Activated CD4-positive, CD25-positive, alpha-beta regulatory T cell treated with anti-CD3 and anti-CD28 coated beads, Interleukin-2, amount 50 U/mL, for 16 hours (primary cell): ENCODE measurements at places on chromosomes 1 and 21.

DNA sequence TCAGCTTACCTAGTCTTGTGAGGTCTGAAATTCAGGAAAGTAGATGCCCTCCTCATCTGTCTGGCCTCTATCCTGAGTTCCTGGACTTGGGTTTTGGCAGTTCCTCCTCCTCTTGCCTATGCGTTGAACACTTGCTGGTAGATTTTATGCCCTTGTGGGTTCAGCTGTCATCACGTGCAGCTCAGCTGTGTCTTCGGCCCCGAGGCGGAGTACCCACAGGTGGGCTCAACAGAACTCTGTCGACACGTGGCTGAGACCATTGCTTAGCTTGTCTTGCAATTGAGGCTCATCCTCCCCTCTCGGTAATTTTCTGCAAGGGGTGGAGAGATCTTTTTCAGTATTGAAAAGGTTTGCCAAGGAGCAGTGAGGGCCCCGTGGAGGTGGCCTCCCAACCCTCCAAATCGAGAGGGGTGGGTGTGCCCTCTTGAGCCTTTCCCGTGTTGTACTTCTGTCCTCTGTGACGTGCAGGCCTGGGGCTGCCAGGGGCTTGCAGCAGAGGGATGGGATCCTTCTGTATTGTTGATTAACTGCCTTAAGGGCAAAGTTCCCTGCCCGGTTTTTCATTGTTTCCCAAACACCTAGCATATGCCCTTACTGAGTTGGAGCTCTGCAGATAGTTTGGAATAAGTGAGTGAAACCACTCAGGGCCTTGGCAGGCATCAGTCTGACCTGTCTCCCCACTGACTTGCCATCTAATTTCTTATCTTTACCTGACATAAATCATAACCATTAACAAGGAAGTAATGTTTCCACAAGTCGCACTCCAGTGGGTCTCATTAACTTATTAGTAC, 2.9 kb downstream of the CENPS start:
- no peak for DNase-seq

DNA sequence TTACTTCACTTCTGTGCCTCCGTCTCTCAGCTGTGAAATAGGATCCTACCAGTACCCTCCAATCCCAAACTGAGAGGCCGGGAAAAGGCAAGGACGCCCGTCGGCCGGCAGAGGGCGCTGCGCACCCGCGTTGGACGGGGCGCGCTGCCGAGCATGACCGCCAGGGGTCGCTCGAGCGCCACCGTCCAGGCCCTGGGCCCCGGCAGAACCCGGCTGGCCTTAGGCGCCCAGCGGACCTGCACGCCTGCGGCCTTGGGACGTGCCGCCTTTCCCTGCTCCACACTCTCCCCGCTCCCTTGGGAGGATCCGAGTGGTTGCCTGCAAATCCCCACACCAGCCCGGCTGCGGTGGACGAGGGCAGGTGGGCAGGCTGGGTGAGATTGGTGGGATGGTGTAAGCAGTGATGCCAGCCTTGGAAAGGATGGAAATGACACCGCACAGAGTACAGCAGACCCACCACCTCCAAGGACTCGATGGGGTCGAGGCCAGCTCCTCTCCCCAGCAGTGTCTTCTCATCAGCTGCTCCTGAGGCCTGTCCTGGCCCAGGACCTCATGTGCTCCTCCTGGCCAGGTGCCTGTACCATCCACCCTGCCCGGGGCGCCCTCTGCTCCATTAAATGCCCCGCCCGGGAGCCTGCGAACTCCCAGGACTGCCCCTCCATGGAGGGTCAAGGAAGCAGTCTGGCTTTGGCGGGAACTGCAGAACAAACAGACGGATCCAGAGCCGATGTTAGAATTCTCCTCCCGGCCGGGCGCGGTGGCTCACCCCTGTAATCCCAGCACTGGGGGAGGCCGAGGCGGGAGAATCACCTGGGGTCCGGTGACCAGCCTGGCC, 47.4 kb upstream of the LBR start:
- peak; percentile 53 for DNase-seq

- no peak for DNase-seq
Measured at GRCh38 chr1:208161005-208161404, 83.2 kb downstream of the PLXNA2 start.

DNA sequence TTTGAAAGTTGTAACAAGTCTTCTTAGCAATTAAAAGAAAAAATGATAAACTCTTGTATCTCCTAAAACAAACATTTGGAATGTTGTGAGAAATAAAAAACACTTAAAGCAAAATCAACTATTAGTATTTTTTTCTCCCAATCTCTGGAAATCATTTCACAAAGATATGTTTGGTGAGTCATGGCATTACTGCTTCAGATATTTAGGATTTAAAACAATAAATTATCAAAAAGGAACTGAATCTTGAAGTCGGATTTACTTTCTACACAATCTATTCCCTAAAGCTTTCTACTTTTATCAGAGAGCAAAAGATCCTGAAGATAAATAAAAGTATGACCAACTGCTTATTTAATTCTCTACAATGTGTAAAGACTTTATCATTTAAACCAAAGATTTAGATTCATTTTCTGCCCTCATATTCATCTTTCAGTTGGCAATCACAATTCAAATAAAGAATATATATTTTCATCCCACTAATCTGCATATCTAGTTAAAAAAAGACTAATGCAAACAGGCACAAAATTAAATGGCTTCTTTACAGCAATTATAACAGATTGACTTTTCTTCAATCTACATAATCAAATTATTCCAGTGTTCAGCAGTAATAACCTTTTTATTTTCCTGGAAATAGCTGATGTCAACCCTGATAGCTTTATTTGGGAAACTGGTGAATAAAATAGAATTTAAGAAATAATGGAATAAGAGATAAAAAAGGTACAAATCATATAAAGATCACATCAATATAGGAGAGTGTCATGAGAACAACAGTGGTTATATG, 230.0 kb downstream of the COP1 start:
- no peak for DNase-seq

GRCh38 chr1:44557778-44558177, 116.5 kb downstream of the TMEM53 start:
- no peak for DNase-seq

GRCh38 chr1:186518395-186518794, 57.5 kb upstream of the PDC start:
- no peak for DNase-seq

DNA sequence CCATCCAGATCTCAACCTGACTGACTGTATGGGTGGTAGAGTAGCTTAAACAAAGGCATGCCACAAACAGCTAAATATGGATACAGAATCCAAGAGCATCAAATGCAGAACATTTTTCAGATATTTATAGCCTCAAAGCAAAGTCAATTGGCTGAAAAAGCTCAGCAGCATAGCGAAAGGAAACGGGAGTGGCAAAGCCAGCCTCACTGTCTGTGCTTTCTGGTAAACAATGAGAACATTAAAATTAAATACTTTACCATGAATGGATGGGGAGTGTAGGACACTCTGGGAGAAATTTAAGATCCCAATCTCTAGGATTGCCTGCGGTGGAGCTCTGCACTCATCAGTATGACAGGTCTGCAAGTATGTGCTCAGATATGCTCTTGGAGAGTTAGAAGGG, 4.4 kb downstream of the RASAL2 start:
- DNase-seq, result no peak

DNA sequence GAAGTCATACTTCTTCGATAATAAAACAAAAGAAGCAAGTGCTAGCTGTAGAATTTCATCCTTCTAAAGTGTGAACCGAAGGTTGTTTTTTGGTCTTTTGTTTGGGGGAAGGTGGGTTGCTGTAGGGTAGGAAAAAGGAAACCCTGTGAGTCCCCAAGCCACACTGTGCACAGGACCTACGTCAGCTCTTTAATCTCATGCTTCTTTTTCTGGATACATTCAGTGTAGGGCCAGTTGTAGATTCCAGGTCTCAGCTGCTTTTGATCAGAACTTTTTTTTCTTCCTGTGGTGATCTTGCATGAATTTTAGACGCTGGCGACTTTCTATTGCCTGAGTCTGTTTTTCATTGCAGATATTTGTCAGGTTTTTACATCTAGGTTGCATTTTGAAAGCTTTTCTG, 40.2 kb downstream of the BCL9 start:
- DNase-seq, result no peak

GRCh38 chr1:170168265-170168664, 22.5 kb downstream of the NTMT2 start:
- DNase-seq, result no peak

GRCh38 chr21:32732544-32732943, 4.7 kb upstream of the SYNJ1 start:
- no peak for DNase-seq

DNA sequence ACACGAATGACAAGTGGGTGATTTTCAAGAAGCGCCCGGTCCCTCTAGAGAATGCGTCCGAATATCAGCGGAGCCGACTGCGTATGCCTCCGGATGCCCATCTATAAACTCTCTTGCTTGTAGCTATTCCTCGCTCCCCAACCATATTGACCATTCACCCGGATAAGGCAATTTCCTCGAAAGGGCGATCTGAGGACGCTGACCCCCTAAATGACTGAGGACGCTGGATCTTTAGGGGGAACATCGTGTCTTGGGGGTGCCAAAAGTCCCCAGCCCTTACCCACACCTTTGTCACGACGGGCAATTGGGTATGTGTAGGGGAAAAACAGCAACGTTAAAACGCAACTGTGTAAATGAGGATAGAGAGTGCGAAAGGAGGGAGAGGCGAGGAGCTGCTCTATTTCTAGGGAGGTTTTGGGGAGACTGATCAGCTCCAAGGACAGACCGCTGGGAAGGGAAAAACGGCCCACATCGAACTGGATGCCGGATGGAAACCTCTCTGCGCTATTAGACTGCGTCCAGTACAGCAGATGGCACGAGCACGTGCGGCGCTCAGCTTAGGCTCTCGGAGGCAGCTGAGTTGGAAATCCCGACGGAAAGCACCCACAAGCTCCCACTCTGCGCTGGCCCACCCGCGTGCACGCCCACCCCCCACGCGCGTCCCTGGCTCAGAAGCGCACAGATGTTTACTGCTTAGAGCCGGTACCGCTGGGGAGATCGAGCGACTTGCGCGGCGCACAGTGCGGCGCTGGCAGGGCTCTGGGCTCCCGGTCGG, 2.9 kb upstream of the PRRX1 start:
- no peak for DNase-seq

DNA sequence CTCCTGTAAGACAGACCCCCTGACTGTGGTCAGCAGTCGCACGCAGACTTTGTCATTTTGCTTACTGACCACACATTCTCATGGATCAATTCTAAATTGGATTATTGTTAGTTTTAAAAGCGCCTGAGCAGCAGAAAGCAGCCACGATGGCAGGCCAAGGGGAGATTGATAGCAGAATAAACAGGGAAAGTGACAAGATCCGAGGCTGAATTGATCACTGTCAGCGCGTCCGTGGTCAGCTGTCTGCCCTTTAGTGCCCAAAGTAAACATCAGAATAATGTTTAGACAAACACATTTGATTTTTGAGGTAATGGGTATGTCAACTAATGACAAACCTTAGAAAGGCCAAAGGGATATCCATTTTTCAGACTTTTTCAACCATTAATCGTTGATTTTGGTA, 426.8 kb downstream of the SETD4 start:
- no peak for DNase-seq

DNA sequence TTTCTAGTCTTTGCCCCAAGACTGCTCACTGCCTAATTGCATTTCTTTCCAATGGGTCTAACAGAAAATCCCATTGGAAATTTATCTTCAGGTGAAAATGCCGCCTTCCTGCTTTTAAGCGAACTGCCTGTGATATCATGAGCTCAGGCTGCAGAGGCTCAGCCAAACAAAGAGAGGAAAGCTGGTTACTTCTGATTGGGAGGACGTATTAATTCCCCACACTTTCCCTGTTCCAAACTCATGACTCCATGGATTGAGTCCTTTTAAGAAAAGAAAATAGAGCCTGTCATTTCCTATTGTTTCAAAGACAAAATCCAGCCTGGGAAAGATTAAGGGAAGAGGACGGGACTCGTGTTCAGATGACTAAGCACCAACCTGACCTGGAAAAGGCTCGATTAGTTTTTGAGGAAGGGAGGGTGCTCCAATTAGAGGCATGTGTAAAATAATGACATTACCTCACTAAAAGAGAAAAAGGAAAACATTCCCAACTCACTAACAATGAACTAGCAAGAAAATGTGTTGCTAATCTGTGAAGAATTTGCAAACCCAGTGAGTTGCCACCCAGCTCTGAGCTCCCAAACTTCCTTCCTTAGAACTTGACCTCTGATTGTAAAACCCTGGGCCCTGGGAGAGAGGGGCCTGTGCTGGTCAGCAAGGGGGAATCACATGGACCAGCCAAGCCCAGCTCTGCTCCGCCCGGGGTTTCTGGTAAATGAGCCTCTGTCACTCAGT, 61.2 kb downstream of the TCP10L start:
- no peak for DNase-seq

DNA sequence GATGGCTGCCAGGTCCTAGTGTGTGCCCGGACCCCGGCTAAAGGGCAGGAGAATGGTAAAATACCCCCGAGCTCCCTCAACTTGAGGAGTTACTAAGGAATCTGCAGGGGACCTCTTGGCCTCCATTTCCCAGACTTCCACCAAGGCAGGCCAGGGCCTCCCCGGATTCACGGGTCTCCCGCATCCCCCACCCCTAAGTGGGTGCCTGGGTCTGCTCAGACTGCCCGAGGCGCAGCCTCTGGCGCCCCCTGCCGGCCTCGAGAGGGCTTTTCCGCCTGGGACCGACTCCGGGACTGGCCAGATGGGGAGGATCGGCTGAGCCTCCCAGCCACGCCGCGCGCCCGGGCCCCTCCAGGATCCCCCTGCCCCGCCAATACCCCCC, 1.7 kb downstream of the PLEKHG5 start:
- DNase-seq, result peak; percentile 56

- DNase-seq, result peak; percentile 31
Measured at GRCh38 chr1:6259491-6260362, 1.2 kb downstream of the GPR153 start.

GRCh38 chr1:194466706-194467105, 1280.3 kb upstream of the B3GALT2 start:
- no peak for DNase-seq

- no peak for DNase-seq
Measured at GRCh38 chr21:29287383-29287782, 11.3 kb upstream of the BACH1 start.

DNA sequence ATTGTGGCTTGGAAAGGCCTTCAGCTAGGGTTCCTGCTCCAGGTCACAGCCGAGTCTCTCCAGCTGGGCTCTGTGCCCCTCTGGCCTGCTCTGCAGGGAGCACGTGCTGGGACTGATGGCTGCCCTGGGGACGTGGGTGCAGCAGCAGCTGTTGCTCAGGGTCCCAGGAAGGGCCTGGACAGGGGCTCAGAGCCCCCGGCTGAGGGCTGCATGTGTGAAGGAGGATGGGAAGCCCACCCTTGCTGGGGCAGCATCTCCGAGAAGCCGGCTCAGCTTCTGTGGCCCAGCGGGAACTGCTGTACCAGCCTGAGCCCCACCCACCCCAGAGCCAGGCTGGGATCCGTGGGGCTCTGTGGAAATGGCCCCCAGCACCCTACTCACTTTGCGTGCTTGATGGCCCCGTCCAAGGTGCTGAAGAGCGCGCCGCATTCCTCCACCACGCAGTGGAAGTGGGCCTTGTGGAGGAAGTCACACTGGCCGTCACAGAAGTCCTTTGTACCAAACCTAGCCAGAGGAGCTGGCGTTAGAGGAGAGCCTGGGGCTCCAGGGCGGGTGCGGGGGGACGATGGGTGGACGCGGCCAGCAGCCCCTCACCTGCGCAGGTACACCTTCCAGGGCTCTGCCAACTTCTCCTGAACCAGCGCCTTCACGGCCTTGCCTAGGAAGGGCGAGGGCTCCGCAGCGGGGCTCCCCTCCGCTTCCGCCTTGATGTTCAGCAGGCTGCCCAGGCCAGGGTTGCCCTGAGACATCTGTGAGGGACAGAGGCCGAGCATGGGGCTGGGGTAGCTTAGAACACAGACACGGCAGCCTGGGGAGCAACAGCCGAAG, 147.5 kb downstream of the CASZ1 start:
- DNase-seq, result no peak
